ENCODE measurements at places on chromosomes 7 and 10. TPM values are rescaled to one million over a fixed set of nuclear protein-coding genes. Genes with fewer than 3 reads are reported as not detected.

EMX2 gene
- not detected for total RNA-seq

DNA sequence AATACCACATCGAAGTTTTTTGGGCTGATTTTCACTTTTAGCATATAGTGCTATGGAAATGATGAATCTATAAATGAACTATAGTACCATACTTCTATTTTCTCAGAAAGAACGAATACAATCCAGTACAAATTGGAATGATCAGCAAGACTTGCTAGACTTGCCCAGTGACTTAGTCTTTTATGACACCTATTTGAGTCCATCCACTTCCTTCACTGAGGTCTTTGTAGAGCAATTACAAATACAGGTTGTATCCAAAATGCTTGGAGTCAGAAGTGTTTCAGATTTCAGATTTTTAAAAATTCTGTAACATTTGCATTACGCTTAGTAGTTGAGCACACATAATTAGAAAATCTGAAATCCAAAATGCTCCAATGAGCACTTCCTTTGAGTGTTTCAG, 104.3 kb downstream of the NRBF2 start:
- H3K4me3 ChIP-seq, result no peak overlapping the region
- H3K36me3 ChIP-seq, result no peaks in the 10 kb centered on the region
- peaks cover 27% of the 10 kb centered on the region for H3K4me1 ChIP-seq
- DNase-seq, result peak; percentile 22
- H3K27me3 ChIP-seq, result no peaks in the 10 kb centered on the region

GRCh38 chr7:42395607-42396006, 158.6 kb upstream of the GLI3 start:
- no peaks in the 10 kb centered on the region for H3K36me3 ChIP-seq
- no peaks in the 10 kb centered on the region for H3K4me1 ChIP-seq
- H3K27ac ChIP-seq, result no peak overlapping the region
- no peaks in the 10 kb centered on the region for H3K27me3 ChIP-seq
- no peak overlapping the region for H3K4me3 ChIP-seq

ZNF248 gene
- 6.2 TPM for total RNA-seq

DNA sequence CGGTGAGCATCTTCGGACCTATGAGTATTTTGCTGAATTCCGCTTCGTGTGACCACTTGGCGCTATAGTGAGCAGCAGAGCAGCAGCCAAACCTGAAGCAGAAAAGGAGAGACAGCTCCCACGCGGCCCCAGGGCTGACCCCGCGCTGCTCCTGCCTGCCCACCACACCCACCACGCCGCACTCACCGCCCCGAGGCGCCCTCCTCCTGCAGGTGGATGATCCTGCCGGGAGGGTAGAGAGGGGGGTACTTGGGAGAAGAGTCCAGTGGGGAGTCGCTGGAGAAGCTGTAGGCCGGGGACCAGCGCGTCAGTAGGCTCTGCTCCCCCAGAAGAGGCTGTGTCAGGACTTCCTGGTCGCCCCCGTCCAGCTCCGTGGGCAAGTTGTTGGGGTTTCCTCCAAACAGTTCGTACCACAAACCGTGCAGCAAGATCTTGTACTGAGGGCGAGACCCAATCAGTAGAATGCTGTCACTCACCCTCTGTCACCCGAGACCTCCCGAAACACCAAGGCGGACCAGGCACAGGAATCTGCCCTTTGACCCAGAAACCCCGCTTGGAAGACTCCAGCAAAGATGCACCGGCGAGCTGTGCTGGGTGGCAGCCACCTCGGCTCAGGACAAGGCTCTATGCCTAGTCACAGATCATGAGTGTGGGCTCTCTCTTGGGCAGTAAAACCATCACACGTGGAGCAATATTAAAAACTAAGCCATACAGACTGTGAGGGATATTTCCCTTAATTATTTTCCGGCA, 37.6 kb downstream of the DAGLB start:
- no peaks in the 10 kb centered on the region for H3K27me3 ChIP-seq
- H3K27ac ChIP-seq, result 0 out of 2 replicates have a peak overlapping the region, but pooled peaks have one; percentile 13
- no peaks in the 10 kb centered on the region for H3K4me1 ChIP-seq
- no peak for DNase-seq
- H3K36me3 ChIP-seq, result peaks cover 31% of the 10 kb centered on the region

GRCh38 chr10:63769367-63769766, 248.2 kb downstream of the REEP3 start:
- H3K4me1 ChIP-seq, result no peaks in the 10 kb centered on the region
- H3K4me3 ChIP-seq, result no peak overlapping the region
- no peak overlapping the region for H3K27ac ChIP-seq
- no peaks in the 10 kb centered on the region for H3K36me3 ChIP-seq
- DNase-seq, result no peak
- H3K27me3 ChIP-seq, result no peaks in the 10 kb centered on the region

GRCh38 chr10:132357286-132358058, 25.5 kb downstream of the LRRC27 start:
- no peak for DNase-seq
- H3K4me1 ChIP-seq, result no peaks in the 10 kb centered on the region
- H3K27me3 ChIP-seq, result no peaks in the 10 kb centered on the region
- no peak overlapping the region for H3K27ac ChIP-seq

ACBD7 gene
- 3.3 TPM for total RNA-seq

GRCh38 chr7:82438521-82438920, 5.1 kb downstream of the CACNA2D1 start:
- no peaks in the 10 kb centered on the region for H3K36me3 ChIP-seq
- no peak overlapping the region for H3K27ac ChIP-seq
- no peak overlapping the region for H3K4me3 ChIP-seq
- DNase-seq, result no peak
- no peaks in the 10 kb centered on the region for H3K4me1 ChIP-seq
- no peaks in the 10 kb centered on the region for H3K27me3 ChIP-seq

GRCh38 chr7:71783779-71784178, 628.4 kb downstream of the CALN1 start:
- H3K27me3 ChIP-seq, result no peaks in the 10 kb centered on the region
- no peak overlapping the region for H3K27ac ChIP-seq
- H3K4me1 ChIP-seq, result no peaks in the 10 kb centered on the region
- DNase-seq, result no peak
- H3K4me3 ChIP-seq, result no peak overlapping the region
- no peaks in the 10 kb centered on the region for H3K36me3 ChIP-seq

SFTPA2 gene
- total RNA-seq, result 6.9 TPM

DNA sequence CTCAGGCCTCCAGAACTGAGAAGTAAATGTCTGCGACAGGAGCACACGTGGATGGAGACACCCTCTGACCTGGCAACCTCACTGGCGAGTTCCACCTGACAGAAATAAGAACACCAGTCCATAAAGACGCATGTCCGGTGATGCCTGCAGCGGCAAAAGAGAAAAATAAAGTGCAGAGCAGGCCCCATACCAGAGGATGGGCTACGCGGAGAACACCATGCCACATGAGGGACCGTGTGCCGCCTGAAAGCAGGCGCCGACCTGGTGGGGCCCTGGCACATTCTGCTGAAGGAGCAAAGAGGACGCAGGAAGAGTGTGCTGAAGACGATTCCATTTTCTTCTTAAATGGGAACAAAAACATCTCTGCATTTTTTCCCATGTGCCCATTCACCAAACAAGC, 105.0 kb downstream of the VIPR2 start:
- no peak overlapping the region for H3K27ac ChIP-seq
- no peaks in the 10 kb centered on the region for H3K27me3 ChIP-seq
- no peaks in the 10 kb centered on the region for H3K36me3 ChIP-seq
- no peaks in the 10 kb centered on the region for H3K4me1 ChIP-seq

CCDC3 gene
- total RNA-seq, result 10.5 TPM

Measured in HCT116 (cell line).